AG10803 (cell line): ENCODE measurements at places on chromosomes 3 and 15.

GRCh38 chr3:180265551-180265950 is 228.8 kb upstream of the PEX5L start:
- peak; percentile 79 for DNase-seq

- DNase-seq: no peak
These were observed 37.7 kb upstream of the PARP14 start for GRCh38 chr3:122642935-122643334.

DNA sequence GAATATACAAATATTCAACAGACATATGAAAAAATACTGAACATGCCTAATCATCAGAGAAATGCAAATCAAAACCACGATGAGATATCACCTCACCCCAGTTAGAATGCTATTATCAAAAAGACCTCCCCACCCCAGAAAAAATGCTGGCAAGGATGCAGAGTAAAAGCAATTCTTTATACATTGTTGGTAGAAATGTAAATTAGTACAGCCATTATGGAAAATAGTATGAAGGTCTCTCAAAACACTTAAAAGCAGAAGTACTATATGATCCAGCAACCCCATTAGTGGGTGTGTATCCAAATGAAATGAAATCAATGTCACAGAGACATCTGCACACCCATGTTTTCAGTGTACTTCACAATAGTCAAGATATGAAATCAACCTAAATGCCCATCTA is 308.7 kb downstream of the CHST2 start:
- DNase-seq: no peak

GRCh38 chr3:107275511-107275910 is 101.7 kb upstream of the CCDC54 start:
- no peak for DNase-seq

DNA sequence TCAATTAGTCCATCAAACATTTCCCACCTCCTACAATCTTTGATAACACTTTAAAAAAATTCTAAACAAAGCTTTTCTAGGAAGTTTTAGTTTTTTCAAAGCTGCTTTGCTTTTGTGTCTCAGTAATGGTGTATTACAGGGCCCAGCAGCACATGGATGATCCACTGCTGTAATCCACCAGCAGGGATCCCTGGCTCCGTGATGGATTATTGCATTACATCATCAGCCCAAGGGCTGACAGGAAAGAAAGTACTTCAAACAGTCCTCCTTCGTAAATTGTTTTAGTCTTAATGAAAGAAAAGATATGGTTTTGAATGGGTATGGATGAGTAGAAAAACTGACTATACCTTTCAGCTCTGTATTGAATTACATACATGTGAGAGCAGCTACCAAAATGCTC is 688.9 kb upstream of the NAALADL2 start:
- peak; percentile 32 for DNase-seq

DNA sequence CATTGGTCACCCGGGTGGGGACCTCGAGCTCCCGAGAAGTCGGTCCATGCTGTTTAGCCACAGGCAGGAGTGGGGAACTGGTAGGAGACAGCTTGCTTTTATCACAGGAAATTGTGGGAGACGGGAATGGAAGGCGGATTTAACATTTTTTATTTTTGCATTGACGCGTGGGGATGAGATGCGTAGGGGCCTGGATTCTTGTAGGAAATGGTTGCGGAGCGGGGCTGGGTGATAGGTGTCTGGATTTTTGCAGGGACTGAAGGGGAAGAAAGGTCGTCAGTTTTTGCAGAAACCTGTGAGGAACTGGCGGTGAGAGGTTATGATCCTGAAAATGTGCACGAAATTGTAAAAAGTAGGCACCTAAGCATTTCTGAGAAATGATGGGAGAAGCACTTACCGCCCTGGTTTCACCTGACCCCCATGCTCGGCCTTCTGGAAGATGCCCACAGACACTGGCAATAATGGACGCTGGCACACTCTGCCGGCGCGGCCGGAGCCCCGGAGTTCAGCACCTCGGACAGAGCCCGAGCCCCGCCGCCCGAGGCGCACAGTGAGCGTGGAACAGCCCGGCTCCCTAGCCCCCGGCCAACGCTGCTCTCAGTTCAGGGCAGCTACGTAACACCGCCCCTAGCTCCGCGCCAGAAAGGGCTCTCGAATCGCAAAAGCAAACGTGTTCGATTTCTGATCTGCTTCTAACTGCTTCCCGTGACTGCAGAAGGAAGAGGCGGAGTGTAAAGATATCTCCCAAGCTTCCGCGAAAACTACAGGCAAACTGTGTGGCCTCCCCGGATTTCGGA is 928 bp downstream of the ANKRD34C start:
- peak; percentile 17 for DNase-seq

GRCh38 chr3:169528289-169528688 is 135.2 kb downstream of the MECOM start:
- DNase-seq: no peak

- no peak for DNase-seq
These were observed 25.5 kb downstream of the ZNF148 start for GRCh38 chr3:125349556-125350165.

DNA sequence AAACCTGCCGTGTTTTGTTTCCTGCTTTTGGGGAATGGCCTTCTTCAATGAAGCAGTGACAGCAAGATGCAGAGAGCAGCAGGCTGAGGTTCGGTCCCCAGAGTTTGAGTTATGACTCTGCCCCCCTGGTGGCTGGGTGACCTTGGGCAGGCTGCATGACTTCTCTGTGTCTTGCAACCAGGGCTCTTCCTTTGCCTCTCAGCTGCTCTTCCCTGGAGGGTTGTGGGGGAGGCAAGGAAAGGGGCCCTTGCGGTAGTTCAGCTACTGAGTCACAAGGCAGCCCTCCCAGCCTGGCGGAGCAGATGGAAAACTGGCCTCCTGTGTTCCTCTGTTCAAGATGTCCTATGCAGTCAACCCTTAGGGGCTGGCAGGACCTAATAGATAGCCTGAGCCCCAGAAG is 17.1 kb downstream of the CTXND1 start:
- DNase-seq: peak; percentile 43

GRCh38 chr3:133857767-133858166 is 37.9 kb downstream of the RAB6B start:
- DNase-seq: no peak
